ENCODE measurements at places on chromosomes 7 and 10. TPM values are rescaled to one million over a fixed set of nuclear protein-coding genes. Genes with fewer than 3 reads are reported as not detected.

Gene CFAP46
- 0.16 TPM for total RNA-seq

Gene EPHA1
- total RNA-seq, result 12.6 TPM

Gene STEAP1B
- not detected for total RNA-seq

Gene ATOH7
- total RNA-seq, result not detected
